Stimulated activated CD4-positive, alpha-beta T cell treated with anti-CD3 and anti-CD28 coated beads, Interleukin-4, amount 100 ng/mL, for 1 hour (primary cell): ENCODE measurements at places on chromosomes 12 and 14.

GRCh38 chr12:113005762-113006161 is 27.4 kb downstream of the OAS2 start:
- no peak for DNase-seq

DNA sequence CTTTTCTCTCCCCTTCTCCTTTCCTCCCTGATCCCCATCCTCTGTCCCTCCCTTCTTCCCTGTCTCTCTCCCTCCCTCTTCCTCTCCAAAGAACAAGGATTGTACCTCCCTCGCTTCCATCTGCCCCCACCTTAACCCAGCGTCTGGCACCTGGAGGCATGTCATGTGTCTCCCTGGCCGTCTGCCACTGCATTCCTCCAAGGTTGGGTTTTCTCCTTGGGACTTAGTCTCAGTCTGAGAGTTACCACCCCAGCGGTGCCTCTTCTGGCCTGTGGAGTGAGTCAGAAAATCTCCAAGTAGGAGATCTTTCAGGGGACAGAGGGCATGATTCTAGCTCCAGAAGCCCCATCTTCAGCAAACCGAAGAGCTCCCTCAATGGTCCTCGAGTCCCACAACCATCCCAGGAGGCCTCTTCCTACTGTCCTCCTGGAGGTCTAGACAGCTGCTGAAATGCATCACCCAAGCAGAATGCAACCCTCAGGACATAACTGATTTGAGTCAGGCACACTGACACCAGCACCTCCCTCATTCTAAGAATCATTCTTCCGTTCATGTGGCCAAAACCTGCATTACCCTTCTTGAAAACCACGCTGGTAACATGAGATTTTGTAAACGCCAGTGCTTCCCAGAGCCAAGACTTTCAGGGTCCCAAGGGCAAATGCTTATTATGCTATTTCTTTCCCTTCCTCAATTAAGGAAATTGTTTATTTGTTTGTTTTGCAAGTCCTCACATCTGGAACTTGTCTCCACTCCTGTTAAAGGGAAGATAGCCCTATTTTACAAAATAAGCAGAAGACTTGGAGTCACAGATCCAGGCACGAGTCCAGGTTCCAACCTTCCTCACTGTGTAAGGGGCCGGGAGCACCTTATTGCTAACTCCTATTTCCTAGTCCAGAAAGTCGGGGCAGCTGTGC is 463.2 kb downstream of the BCL11B start:
- DNase-seq: no peak

- DNase-seq: no peak
These were observed 32.1 kb upstream of the SLC38A1 start for GRCh38 chr12:46300910-46301309.

DNA sequence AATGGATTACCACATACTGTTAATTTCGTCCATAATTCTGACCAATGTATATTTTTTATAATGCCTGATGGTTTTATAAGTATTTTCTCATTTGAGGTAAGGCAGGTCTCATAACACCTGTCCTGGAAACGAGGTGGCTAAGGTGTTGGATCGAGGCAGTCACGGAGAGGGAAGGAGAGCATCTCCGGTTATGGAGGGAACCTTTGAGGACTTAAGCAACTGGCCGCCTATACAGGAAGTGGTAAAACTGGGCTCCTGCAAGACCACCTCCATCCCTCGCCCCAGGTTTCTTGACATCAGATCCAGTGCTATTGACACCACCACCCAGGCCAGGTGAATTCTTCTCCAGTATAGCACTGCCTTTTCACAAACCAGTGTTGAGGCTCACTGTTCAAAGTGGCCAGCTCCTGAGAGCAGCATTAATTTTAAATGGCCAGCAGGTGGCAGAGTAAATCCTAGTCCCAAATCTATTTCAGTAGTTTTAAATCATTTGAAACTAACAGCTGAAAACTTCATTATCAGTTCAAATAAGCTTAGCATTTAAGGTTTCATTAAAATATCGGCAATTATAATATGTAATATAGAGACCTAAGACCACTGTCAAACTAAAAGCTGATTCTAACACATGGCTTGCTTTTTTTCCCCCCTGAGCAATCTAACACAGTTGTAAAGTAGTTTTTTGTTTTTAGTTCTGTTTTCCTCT is 100.8 kb downstream of the PPM1A start:
- no peak for DNase-seq

DNA sequence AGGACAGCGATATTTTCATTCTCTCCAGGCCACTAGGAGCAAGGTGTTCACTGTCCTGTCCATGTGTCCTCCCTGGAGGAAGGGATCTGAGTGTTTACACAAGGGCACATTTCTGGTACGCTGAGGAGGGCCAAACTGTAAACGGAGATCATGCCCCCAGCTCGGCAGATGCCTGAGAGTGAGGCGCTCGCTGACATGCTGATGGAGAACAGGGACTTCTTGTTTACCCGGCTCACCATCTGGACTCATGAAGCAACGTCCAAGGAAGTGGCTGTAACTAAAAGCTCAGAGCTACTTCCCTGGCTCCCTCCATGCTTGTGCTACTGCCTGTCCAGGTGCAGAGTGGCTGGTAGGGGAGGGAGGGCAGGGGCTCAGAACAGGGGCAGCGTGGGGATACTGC is 43.4 kb upstream of the KCNA1 start:
- no peak for DNase-seq

GRCh38 chr14:44803239-44803905 is 158.4 kb downstream of the KLHL28 start:
- DNase-seq: no peak

DNA sequence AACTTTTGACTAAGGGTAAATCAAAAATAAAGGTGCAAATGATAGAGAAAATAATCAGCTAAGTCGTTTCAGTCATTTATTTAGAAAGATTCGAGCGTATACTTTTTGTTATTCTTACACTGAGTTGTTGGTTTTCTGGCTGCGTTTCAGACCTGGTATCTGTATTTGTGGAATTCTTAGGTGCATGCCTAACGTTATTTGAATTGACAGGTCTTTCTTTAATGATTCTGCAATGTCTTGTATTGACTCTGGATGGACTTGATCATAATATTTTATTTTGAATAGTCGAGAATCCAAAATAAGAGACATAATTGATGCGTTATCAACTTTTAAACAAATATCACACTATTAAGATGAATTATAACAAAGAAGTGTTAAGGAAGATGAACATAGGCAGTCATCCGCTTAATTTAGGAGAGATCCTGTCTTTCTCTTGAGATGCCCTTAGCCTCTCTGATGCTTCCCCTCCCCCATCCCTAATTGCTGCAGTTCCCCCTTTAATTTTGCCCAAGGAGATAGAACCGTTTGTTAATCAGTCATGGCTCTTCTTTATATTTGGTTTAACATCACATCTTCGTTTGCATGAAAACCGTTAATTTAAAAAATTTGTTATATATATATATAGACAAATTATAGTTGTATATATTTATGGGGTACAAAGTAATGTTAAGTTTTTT is 1.8 kb downstream of the ALX1 start:
- no peak for DNase-seq

DNA sequence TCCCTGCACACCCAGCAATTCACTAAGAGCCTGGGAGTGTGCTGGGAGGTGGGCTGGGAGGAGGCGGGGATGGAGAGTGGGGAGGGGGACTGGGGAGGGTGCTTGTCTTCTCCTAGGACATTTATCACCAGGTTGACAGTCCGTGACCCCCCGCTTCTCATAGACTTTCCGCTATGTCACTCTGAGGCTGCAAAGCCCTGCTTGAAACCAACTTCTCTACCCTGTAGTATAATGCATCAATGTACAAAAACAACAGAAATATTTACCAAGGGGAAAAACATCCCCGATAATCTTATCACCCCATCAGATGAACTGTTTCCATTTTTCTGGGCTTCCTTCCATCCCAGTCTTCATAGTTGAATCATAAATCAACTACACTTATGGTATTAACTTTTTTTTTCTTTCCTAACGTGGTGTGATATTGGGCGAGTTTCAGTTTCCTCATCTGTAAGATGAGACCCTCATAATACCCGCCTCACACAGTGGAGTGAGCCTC is 28.6 kb upstream of the BATF start:
- no peak for DNase-seq

DNA sequence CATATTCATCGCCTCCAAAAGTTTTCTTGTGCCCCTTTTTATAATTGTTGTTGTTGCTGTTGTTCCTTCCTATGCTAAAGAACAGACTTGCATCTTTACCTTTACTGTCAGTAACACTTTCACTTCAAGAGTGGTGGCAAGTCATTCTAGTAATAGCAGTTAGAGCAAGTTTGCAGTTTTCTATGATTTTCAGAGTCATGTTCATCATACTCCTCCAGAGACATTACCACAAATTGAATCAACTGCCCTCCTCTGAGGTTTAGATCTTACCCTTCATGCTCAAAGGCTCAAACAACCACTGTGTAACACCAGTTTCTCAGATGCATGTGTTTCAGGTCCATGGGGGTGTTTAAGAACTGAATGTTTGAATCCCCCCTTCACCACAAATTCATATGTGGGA is 763.4 kb downstream of the LRFN5 start:
- DNase-seq: no peak

GRCh38 chr14:56482310-56482911 is 97.2 kb upstream of the TMEM260 start:
- no peak for DNase-seq

- no peak for DNase-seq
These were observed 17.2 kb upstream of the CACNA1C start for GRCh38 chr12:2035431-2036055.

DNA sequence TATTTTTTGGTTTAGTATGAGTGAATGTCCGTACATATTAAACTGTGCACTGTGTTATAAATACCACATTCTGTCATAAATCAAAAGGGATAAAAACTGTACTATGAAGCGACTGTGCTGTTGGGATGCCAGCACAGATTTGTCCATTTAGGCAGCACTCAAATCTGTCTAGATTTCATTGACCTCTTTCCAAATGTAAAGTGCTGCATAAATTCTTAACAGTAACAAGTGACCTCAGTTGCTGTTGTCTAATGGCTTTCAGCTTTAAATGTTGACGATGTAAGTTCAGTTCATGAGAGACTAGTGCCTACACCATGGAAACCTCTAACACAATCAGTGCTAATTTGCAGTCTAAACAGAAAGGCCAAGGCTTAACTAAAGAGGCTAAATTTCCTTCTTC is 531.4 kb upstream of the LMO3 start:
- no peak for DNase-seq

DNA sequence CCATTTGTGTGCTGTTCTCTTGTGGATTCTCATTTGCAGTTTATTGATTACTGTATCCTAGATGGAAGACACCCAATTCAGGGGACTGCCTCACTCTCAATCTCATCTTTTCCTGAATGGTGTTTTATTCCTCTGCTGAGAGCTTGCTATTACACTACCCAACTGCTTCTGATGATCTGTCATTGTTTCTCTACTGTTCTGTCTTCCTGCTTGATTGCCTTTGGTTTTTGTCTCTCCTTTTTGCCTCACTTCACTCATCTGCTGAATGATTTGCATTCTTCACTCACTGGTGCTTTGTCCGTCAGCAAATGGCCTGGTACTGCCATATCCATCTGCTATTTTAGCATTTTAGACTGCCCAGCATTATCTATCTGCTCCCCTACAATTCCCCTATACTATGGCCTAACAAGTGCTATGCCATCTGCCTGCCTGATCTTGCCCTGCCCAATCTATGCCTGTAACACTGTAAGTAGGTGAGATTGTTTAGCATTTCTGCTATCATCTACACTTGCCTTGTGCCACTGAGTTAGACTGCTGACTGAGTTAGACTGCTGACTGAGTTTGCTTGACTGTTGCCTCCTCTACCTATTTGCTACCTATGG is 335.1 kb downstream of the GPHN start:
- no peak for DNase-seq

DNA sequence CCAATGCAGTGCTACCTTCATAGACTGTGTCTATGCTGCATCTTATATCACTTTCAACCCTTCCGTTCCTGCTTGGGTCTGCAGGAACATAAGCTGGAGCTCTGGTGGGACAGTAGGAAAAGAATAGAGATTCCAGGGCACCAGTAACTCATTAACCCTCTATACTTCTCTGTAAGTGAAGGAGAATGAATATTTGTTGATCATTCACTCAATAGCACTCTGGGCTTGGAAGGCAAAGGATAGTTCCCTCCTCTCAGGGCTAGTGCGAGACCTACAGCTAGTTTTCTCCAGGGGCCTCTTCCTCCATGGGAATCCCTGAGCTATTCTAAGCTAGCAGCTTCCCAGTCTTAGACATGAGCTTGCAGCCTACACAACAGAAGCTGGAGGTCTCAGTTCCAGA is 84.7 kb downstream of the BMP4 start:
- DNase-seq: no peak

GRCh38 chr14:53187921-53188463 is 34.9 kb upstream of the DDHD1 start:
- DNase-seq: no peak
